ENCODE measurements at places on chromosomes 7 and 10.
A peak's percentile ranks its signal among the peaks of the same experiment; 100 is the strongest.

- peak; percentile 51 for DNase-seq
Observed at GRCh38 chr7:16918288-16918895, 36.6 kb upstream of the AGR3 start.

- peak; percentile 85 for DNase-seq
Observed at GRCh38 chr10:79404231-79404609, 41.2 kb downstream of the ZCCHC24 start.

DNA sequence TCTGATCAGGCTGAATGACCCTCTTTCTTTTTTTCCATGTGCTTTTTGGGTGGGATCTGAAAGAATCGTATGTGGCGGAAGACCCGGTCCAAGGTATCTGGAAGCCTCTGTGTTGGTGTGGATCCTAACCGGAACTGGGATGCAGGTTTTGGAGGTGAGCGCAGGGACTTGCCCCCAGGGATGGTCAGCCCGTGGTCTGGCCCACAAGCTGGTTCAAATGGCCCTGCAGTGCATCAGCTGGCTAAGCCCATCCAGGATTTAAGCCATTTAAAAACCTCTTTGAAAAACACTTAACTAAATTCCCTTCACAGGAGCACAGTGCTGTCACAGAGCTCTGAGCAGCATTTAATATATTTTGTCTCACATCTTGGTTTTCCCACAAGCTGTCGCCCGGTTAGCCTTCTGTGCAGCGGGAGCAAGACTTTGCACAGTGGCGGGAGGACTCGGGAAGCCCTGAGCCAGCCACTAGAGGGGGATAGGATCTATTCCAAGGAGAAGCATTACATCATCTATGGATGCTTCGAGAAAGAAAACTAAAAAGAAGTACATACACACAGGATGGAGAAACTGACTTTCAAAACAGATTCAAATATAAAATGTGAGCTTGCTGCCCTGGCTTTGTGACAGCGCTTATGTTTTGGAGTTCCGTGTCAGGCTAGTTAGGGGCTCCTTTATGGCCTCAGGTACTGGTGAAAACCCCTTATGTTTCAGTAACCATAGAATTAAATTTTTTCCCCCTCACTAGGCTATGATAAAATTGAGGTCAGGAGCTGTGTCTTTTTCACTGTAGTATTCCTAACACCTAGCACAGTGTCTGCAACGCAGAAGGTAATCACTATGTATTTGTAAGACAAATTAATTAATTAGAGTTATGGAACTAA, 11.3 kb downstream of the CPA2 start:
- DNase-seq = peak; percentile 78

- DNase-seq = no peak
Observed at GRCh38 chr7:158056761-158057160, 530.9 kb downstream of the PTPRN2 start.

GRCh38 chr10:14508725-14509124, 178.0 kb upstream of the FRMD4A start:
- peak; percentile 63 for DNase-seq

DNA sequence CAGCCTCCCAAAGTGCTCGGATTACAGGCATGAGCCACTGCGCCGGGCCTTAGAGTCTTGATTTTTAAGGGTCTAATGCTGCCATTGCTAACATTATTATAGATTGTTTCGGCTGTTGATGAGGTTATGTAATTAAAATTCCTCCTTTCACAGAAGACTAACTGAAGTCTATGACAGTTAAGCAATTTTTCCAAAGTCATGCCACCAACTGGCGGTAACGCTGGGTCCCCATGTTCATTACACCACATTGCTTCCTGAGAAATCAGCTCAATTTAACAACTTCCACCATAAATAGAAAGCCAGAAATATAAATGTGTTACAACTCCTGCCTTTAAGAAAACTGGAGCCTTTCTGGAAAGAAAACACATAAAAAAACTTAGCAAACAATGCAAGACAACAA, 3.5 kb downstream of the ERLIN1 start:
- DNase-seq = no peak

DNA sequence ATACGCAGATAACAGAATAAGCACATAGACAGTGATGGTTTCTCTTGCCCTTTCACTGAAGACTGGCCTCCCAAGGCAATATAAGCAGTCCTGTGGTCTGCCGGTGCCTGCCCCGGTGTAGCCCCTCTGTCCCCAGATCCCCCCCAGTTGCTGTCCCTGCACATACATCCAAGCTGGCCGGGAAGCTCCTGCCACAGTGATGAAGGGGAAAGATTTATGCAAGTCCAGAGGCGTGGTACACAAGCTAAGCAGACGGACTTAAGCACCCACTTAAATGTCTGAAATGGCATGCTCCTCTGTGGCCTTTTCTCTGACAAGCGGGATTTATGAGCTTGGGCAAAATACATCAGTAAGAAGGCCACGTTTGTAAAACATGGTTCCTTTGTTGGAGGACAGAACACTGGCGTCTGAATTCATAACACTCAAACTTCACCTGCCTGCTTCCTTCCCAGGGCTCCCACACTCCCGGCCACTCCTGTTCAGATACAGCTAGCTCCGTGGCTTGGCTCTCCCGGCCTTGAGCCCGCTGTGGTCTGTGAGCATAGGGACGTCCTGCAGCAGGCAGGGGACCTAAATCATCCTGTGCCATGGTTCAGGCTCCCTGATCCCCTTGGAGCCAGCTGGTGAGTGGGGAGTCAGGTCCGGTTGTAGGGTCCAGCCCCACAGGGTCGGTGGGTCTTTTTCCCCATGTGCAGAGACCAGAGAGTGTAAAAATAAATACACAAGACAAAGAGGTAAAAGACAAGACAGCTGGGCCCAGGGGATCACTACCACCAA, 61.7 kb upstream of the PPP2R2D start:
- DNase-seq = no peak

DNA sequence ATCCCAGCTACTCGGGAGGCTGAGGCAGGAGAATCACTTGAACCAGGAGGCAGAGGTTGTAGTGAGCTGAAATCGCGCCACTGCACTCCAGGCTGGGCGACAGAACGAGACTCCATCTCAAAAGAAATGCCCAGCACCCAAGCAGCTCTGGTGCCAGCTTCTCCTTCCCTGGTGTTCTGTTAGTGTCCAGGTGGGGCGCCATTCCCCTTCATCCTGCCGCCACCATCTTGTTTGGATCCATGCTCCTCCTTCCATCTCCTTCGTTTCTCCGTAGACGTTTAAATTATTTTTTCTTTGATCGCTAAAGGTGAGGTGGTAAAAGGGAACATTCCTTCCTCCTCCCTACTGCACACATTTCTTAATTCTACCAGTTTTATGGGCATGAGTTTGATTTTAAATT, 30.3 kb downstream of the PROSER2 start:
- DNase-seq = no peak

GRCh38 chr7:12030116-12030515, 181.0 kb upstream of the TMEM106B start:
- peak; percentile 79 for DNase-seq

DNA sequence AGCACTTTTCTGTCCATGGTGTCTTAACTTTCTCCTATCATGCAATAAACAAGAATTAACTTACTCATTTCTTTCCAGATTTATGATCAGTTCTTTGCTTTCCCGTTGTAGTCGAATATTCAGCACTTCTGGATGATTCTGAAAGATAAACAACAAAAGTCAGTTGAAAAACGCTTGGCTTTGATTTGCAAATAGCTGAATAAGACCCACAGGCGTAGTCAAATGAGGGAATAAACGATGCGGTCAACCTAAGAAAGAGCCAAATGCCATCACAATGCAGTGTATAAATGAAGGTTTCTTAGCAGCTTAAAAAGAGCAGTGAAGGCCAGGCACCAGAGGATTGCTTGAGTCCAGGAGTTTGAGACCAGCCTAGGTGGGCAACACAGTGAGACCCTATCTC, 109.4 kb downstream of the ADAM12 start:
- DNase-seq = no peak

- DNase-seq = no peak
Observed at GRCh38 chr7:33563651-33564050, 341.7 kb upstream of the BMPER start.

DNA sequence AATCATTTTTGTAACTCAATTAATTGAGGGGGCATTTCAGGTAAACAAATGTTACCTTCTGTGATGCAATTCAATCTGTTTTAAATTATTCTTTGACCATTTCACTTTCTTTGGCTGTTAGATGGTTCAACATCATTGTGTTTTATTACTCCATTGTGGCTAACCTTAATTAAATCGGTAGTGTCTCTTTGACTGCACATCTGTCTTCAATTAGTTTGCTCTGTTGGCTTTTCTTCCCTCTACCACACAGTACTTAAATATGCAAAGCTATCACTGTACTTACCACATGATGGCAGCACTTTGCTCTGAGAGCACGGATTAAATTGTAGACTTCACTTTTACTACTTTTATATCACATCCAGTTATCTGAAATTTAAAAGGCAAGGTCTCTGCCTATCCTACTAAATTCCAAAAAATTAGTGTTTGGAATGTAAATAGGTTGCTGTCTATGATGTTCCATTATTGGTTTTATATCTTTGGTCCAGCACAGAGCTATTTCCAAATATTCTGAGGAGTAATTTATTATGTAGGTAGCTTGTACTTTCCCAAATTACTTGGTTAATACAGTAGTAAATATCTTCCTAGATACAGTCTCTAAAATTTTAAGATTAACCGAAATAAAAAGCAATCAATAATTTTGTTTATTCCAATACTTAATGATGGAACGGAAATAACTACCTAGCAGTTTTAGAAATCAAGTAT, 352.0 kb downstream of the PCLO start:
- peak; percentile 89 for DNase-seq

DNA sequence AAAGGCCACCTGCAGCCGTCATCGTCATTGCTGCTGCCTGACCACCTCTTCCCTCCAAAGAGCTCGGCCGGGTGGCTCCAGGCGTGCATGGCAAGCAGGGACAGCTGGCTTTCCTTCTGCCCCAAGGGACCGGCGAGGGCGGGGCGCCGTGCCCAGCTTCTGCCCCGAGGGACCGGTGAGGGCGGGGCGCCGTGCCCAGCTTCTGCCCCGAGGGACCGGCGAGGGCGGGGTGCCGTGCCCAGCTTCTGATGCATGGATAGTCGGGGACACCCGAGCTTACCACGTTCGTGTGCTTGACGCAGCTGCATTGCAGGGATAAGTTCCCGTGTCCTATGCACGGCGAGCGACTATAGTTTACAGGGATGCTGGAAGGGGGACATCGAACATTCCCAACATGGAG, 27.0 kb downstream of the CFAP46 start:
- no peak for DNase-seq

GRCh38 chr10:124020981-124021815, 72.2 kb downstream of the CHST15 start:
- DNase-seq = no peak

GRCh38 chr10:5355594-5356301, 9.0 kb upstream of the UCN3 start:
- DNase-seq = no peak

- DNase-seq = peak; percentile 14
Observed at GRCh38 chr10:117186832-117187615, 10.3 kb upstream of the KCNK18 start.

DNA sequence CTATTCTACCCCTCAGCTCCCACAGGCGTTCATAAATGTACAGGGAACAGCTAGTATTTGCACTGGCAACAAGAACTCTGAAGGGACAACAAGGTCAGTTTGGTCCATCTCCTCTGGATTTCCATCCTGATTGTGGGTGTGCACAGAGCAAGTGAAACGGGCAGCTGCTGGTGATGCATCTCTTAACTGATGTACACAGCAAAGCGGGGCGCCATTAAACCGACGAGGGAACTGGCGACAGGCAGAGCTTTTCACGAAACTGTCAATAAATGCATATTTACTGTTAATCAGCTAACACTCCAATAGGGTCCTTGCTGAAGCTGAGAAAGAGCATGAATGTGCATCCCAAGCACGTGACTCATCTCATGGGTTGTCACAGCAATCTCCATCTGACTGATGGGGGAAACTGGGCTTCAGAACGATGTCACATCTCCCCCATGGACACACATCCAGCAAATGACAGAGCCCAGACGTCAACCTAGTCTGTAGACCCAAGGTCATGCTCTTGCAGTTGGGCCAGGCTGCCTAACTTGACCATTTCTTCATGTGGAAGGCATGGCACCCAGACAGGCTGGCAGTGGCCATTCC, 54.2 kb downstream of the FAM53B start:
- no peak for DNase-seq

DNA sequence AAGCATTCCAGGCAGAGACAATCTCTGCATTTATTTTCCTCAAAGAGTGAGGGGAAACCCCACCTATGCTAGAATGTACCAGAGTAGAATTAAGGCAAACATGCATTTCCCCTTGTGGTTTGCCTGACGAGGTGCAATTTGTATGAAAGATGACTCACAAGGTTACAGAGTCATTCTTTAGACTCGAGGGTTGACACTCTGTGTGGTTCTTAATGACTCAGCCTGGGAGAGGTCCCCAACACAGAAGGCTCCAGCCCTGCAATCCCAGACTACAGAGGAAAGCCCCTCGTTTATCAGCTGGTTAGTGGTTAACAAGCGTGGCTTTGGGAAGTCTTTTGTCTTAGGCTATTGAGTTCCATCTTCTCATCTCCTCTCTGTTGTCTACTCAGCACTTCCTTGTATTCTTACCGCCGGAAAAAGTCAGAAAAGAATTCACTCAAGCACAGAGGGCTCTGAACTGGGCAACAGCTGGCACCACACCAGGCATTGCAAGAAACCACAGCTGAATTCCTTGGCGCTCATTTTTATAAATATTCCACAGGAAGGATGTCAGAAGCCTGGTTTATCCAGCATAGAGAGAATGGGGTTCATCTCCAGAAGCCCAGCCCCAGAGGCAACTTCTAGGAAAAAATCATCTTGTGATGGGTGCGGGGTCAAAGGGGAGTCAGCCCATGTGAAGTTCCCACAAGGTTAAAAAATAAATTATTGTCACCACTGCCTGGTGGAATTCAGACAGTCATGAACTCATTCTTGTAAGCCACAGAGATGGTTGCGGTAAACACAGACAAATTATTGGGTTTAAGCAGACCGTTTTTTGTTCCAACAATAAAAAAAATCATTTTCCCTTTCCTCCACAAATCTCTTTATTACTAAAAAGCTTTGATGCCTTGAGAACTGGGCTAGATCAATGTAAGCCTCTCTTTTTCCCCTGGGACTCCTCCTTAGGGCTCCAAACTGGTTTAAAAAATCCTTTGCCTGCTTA, 24.5 kb upstream of the SVIL start:
- peak; percentile 100 for DNase-seq

DNA sequence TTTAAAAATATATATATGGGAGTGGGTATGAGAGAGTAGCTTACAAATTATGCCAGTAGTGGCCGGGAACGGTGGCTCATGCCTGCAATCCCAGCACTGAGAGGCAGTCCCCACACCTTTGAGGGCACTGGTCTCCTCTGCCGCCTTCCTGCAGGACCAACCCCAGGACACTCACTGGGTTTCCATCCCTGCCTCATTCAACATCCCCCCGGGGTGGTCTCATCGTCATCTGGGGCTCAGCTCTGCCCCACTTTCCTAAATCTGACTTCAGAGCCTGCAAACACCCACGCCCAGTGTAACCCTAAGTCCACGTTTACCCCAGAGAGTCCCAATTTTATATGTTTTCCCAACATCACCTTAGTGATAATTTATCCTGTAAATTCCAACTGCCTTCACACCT, 96.5 kb downstream of the DIP2C start:
- DNase-seq = no peak

GRCh38 chr7:43552122-43552521, 30.8 kb upstream of the STK17A start:
- DNase-seq = no peak

- DNase-seq = peak; percentile 35
Observed at GRCh38 chr10:68517188-68517587, 10.1 kb downstream of the SLC25A16 start.
